ENCODE measurements at places on chromosomes 7 and 10.
A peak's percentile ranks its signal among the peaks of the same experiment; 100 is the strongest.

DNA sequence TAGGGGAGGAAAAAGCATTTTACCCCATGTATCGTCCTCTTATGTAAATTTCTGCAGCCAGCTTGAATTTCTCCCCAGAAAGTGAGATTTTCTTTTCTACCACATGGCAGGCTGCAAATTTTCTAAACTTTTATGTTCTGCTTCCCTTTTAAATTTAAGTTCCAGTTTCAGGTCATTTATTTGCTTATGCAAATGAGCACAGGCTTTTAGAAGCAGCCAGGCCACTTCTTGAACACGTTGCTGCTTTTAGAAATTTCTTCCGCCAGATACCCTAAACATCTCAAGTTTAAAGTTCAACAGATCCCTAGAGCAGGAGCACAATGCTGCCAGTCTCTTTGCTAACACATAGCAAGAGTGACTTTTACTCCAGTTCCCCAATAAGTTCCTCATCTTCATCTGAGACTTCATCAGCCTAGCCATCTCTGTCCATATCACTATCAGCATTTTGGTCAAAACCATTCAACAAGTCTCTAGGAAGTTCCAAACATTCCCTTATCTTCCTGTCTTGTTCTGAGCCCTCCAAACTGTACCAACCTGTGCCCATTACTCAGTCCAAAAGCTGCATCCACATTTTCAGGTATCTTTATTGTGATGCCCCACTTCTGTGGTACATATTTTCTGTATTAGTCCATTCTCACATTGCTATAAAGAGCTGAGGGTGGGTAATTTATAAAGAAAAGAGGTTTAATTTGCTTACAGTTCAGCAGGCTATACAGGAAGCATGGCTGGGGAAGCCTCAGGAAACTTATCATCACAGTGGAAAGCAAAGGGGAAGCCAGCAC is 16.3 kb downstream of the EZH2 start:
- DNase-seq, result no peak

DNA sequence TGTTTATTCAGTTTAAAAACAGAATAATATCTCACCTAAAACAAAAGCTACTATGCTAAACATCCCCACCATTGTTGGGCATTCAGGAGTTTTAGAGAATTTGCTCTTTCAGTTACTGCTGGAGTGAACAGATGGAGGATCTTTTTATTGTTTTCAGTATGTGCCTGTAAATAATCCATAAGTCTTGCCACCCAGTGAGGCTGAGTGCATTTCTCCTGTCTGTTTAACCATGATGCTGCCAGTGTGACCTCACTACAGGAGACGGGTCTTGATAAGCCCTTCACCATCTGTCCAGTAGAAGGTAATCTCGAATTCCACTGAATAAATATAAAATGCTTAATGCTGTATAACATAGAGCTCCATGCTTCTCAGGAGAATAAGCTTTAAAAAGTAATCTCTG is 430.9 kb downstream of the POM121L12 start:
- DNase-seq, result no peak

DNA sequence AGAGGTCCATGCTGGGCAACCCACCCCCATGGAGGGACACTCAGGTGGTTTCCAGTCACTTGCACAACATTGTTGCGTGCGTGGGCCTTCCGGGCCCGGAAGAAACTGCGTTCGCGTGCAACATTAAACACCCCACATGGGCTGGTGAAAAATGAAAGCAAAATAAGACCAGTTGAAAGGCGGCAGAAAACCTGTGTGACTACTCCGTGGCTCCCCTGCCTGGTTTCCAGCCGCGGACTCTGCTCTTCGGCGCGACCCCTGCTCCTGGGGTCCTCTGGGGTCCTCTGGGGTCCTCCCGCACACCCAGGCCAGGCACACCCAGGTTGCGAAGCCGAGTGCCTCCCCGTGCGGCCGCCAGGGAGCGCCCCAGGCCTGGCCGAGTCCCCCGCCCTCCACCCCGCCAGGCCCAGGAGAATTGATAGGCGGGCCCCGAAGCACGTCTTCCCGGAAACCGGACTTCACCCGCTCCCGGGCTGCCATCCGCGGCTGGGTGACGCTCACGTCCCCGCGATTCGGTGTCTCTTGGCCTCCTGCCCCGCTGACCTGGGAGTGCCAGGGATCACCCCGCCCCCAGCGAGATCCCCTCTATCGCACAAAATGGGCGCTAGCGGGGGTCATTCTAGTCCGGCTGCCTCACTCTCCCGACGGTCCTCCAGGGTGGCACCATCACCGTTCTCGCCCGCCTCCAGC is 1.9 kb upstream of the SH2D4B start:
- DNase-seq, result peak; percentile 57

DNA sequence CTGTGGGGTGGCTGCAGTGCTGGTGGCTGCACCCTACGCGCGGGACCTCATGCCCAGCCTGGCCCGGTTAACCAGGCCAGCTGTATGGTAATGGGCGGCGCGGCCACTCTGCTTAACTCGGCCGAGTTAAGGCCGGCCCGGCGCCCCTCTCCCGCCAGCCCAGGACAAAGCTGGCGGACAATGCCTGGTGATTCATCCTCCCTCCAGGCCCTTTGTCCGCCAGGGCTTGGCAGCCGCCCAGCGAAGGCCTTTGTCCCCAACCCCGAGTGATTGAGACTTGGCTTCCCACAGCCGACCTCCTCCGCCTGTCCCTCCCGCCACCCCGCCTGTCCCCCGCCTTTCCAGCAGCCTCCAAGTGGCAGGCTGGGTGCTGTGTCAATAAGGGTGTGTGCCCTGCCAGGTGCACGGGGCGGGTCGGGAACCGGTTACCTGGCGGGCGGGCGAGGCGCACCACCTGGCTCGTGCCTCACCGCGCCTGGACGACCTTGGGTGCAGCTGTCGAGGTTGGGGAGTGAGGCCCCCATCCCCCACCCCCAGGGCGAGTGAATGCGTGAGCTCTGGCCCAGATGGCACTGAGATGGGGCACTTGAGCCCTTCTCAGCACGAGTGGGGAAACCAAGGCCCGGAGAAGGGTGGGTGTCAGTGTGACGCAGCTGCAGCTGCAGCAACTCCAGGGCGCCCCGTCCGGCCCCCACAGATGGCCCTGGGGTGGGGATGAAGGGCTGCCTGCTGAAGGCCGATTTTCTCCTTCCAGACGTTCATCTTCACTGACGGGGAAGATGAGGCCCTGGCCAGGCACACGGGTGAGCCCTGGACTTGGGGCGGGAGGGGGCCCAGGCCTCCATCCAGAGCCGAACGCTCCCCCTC is 4.6 kb downstream of the LFNG start:
- DNase-seq, result peak; percentile 88

- peak; percentile 80 for DNase-seq
Measured at GRCh38 chr10:22599048-22599561, 115.3 kb downstream of the PIP4K2A start.

DNA sequence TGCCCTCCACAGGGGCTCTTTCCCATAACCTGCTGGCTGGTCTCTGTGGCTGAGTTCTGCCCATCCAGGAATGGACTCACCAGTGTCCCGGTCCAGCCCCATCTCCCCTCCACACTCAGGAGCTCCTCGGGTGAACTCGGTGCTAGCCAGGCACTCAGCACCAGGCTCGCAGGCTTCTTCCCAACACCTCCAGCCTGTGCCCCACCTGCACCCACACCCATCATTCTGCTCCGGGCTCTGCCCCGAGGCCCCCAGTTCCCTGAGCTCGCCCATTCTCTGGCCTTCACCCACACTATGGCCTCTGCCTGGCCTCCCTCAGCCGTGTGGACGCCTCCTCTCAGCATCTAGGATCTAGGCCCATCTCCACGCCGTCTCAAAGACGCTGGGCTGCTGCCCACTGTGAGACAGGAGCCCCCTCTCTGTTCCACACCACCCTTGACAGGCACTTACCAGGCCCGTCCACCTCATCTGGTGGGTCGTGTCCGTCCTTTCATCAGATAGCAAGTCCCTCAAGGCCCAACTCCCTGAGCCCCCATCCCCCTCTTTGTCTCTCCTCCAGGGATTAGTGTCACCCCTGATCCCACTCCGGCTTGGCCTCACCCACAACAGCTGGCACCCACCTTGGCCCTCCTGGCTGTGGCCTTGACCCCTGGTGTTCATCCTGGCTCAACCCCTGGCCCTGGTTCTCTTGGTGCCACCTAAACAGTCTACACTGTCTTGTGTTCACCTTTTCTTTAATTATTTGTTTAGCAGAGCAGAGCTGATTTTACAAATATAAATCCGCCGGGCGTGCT is 76.0 kb upstream of the FAM20C start:
- no peak for DNase-seq

DNA sequence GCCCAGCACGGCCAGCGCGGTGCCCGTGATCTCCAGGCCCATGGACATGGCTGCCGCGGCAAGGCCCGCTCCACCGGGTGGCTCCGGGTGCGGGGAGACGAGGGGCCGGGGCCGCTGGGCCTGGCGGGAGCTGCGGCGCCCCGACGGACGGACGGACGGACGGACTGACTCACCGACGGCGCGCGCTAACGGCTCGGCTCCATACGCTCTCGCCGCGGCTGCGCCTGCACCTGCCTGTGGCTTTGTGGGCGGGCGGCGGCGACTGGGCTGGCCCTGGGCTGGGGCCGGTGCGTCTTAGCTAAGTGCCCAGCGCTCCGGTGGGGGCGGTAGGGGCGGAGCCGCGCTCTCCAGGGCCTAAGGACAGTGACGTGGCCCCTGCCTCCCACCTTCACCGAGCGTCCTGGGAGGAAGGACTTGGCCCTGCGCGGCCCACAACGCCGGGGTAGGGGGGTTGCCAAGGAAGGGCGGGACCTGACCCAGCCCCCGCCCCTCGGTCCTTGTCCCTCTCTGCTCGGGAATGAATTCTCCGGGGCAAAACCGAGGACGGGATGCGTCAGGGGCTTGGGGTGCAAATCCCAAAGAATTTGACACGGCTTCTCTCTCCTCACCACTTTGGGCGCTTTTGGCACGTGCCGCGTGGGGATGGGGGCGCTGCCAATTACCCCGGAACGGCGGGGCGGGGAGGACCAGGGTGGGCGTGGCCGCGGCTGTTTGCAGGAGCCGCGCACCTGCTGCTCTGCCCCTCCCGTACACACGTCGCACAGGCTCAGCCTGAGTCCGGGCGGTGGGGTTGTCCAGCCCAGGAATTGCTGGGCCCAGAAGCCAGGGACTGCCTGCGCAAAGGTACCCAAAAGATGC is at the start of gene CLDN3:
Gene CLDN3 (minus strand): TSS at position 269 of the 858 bp plus-strand sequence. CDS start 221 bp downstream, at position 48.
- DNase-seq, result peak; percentile 96

DNA sequence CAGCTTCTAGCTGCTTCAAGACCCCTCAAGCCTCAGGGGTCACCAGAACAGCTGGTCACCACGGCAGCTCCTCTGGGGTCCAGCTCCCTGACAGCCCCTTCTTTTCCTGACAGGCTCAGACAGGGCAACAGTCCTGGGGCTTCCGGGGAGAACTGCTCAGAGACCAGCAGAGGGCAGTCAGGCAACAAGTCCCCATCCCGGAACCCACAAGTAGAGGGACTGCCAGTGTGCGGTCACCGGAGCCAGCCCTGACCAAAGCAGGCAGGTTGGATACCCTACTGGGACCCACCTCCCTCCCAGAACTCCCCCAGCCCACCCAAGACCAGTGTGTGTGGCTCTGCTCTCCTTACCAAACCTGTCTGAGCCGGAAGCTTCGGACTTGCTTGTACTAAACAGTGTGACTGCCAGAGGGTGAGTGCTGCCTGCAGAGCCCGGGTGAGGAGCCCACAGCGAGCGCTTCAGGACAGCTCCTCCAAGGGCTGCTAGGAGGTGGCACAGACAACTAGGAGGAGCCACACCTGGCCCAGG is 40.3 kb downstream of the YKT6 start:
- peak; percentile 81 for DNase-seq

GRCh38 chr10:77653210-77653609 is 15.6 kb upstream of the KCNMA1 start:
- no peak for DNase-seq
